ENCODE measurements at places on chromosomes 1 and 21.

GRCh38 chr1:111202366-111202706, 1.9 kb upstream of the DENND2D start:
- no peak for DNase-seq

GRCh38 chr1:101262630-101263348, 26.0 kb downstream of the S1PR1 start:
- DNase-seq, result no peak

DNA sequence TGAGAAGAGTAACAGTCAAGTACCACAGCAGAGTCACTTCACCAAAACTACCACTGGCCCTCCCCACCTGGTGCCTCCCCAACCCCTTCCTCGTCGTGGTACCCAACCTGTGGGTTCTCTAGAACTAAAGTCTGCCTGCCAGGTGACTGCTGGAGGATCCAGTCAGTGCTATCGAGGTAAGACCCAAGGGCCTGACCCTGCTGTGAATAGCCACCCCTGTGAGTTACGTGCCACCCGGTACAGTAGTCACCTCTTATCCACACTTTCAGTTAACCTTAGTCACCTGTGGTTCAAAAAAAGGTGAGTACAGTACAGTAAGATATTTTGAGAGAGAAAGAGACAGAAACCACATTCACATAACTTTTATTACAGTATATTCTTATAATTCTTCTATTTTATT, 16.5 kb downstream of the TTF2 start:
- DNase-seq, result no peak

DNA sequence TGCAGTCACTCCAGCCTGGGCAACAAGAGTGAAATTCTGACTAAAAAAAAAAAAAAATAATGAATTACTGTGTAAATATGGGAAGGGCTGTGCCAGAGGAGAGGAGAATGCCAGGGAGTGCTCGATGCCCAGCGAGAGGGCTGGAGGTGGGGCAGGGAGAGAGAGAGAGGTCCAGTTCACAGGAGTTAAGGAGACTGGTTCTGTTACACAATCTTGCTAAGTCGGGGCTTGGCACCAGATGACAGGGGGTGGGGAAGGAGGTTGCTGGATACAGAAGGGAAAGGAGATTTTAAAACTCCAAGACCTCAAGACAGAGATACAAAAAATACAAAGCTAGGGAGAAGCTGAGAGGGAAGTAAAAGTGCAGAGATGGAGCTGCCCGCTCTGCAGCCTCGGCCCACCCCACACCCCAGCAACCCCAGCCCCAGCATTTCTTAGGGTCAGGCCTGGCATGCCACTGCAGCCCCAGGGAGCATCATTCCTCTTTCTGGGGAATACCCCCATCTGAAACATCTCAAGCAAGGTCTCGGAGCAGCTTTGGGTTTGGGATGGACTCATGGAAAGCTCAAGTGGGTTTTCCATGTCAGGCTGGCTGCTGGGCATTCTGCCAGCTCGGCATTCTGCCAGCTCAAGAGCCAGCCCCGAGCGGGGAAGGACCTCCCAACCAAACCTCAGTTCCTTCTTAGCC, 991 bp downstream of the SELENBP1 start:
- no peak for DNase-seq

GRCh38 chr1:30790850-30791778, 33.5 kb upstream of the LAPTM5 start:
- DNase-seq, result no peak

DNA sequence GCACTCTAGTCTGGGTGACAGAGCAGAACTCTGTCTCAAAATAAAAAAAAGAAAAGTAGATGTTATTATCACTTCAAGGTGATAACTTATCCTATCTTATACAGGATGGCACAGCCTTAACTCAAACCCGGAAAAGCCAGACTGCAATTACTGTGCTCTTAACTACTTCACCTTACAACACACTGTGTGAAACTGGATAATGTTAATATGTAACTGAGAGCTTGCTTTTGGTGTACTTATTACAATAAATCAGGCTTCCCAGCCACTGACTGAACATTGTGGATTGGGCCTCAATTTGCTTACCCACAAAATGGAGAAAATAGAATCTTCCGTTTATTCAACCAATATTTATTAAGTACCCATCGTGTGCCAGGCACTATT, 1.4 kb downstream of the ORC1 start:
- no peak for DNase-seq

GRCh38 chr1:201112173-201112731, at the start of gene CACNA1S:
TSS of gene CACNA1S (minus strand) at chr1:201112426. CDS start at chr1:201112339, 87 bp downstream.
- no peak for DNase-seq
